Thyroid gland (tissue), 4 donors: ENCODE measurements at places on chromosomes 5 and 9. TPM values are rescaled to one million over a fixed set of nuclear protein-coding genes. Genes with fewer than 3 reads are reported as not detected.

DNA sequence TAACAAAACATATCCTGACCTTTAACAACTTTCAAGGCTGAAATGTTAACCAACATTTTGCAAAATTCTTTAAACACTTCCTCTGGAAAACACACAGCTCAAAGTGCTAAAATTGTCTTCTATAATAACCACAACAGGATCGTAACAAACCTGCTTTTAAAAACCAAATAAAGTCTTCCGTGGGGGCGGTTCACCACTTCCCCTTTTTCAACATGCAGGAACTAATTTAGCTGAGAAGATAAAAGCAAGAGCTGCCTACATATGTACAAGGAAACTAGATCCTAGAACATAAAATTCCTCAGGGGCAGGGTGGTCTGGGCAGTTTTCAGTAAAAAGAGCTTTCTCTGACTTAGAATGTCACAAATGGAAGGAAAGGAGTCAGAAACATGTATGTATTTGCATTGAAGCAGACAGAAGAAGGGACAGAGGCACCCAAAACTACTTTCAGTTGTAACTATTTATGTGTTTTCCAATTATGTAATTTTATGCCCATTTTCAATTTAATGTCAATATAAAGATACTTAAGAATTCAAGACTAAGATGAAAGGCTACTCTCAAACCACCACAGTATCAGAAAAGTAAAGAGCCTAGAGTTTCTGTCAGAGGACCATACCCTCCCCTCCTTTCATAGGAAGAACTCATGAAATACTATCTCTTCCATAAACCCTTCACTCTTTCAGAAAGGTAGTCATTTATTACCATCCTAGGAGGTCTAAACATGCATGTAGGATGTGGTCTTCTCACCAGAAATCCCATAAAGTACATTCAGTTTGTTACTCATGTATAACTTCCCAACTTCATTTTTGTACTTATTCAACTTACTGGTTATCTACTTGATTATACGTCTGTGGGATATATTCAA, 185.9 kb upstream of the RASA1 start:
- no peaks in the 10 kb centered on the region for H3K36me3 ChIP-seq
- no peak for DNase-seq
- H3K27ac ChIP-seq = no peak overlapping the region
- no peak overlapping the region for H3K4me3 ChIP-seq

The ARAP3 gene
- 11.7 TPM for total RNA-seq

- no peak overlapping the region for H3K27ac ChIP-seq
- no peaks in the 10 kb centered on the region for H3K27me3 ChIP-seq
- H3K4me3 ChIP-seq = no peak overlapping the region
- no peak for DNase-seq
- H3K4me1 ChIP-seq = peaks cover 29% of the 10 kb centered on the region
Observed at GRCh38 chr5:16467363-16468219, 2.0 kb upstream of the ZNF622 start.

The EGFL7 gene
- 143 TPM for total RNA-seq

DNA sequence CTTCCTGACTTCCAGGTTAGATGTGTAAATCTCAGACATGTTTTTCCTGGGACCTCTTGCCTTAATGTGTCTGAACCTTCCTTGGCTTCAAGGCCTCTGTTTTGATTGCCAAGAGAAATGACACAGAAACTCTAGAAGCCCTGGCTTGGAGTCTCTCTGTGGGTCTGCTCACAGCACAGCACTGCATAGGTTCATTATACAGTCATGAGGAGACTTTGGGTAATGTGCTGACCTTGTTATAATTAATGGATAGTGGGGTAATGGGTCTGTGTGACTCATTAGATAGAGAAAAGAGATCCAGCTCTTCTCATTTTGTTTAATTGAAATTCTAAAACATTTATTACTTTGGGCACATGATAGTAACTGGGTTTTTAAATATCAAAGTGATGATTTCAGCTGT, 175.8 kb upstream of the GLRA1 start:
- no peak overlapping the region for H3K27ac ChIP-seq
- H3K36me3 ChIP-seq = no peaks in the 10 kb centered on the region
- H3K27me3 ChIP-seq = no peaks in the 10 kb centered on the region
- no peak overlapping the region for H3K4me3 ChIP-seq
- no peak for DNase-seq
- H3K4me1 ChIP-seq = no peaks in the 10 kb centered on the region

- peaks cover 22% of the 10 kb centered on the region for H3K4me1 ChIP-seq
- no peak overlapping the region for H3K27ac ChIP-seq
- H3K27me3 ChIP-seq = no peaks in the 10 kb centered on the region
- H3K36me3 ChIP-seq = no peaks in the 10 kb centered on the region
- no peak for DNase-seq
Observed at GRCh38 chr9:125564631-125565030, 142.4 kb downstream of the MAPKAP1 start.
